ENCODE measurements at places on chromosomes 3 and 15. TPM values are rescaled to one million over a fixed set of nuclear protein-coding genes. Genes with fewer than 3 reads are reported as not detected.

TEX9 gene
- 3.6 TPM for total RNA-seq

SHC4 gene
- not detected for total RNA-seq

CLDN1 gene
- 14.2 TPM for total RNA-seq

CLDN11 gene
- 0.56 TPM for total RNA-seq

CHAC1 gene
- total RNA-seq = 16.6 TPM

PATL2 gene
- not detected for total RNA-seq

MESP2 gene
- total RNA-seq = not detected

RTP1 gene
- not detected for total RNA-seq

SLC15A2 gene
- 2.3 TPM for total RNA-seq

HESX1 gene
- total RNA-seq = 0.47 TPM

RLBP1 gene
- total RNA-seq = 0.18 TPM

ROPN1 gene
- total RNA-seq = not detected

RHOV gene
- 33.5 TPM for total RNA-seq

NPTN gene
- total RNA-seq = 108 TPM
